Fibroblast of skin of left quadriceps (primary cell): ENCODE measurements at places on chromosomes 3 and 15.
A peak's percentile ranks its signal among the peaks of the same experiment; 100 is the strongest.

DNA sequence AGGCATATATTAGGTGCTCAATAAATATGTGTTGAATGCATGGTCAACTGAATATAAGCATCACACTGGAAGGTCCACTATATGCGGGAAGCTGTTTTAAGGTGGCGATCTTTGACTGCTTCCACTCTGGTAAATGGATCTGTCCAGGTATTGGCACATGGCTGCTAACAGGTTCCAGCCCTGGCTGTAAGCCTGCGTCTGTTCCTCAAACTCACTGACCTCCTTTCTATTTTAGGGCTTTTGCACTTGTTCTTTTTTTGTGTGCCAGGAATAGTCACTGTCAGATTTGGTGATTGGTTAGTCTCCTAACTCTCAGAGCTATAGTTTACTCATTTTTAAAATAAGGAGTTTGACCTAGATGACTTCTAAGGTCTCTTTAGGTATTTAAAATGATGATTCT, 46.2 kb downstream of the ADAMTSL3 start:
- DNase-seq = no peak

GRCh38 chr15:62109982-62110851, 43.4 kb downstream of the C2CD4A start:
- no peak for DNase-seq

DNA sequence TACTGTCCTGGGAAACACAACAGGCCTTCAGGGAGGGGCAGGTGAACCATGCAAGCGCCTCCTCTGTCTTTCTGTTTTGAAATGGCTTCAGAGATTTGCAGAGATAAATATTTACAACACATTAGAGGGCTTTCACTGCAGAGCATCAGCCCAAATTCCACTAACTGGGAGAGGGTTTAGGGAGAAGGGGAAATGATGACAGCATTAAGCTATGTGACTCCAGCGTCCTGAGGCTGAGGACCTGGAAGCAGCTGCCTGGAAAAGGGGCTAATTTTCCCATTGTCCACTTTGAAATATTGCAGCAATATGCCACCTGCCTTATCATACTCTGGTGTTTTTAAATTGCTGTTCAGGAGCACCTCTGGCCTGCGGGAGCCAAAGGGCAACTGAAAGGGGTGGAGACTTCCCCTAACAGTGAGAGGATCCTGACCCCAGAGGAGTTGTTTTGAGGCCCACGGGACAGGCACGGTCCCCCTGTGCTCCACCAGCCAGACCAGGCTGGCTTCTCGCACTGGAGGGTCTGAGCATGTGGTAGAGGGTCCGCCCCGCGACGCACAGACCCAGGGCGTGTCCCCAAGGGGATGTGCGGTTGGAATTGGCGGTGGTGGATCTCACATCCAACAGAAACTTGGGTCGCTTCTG, 110.6 kb downstream of the XXYLT1 start:
- DNase-seq = peak; percentile 34

DNA sequence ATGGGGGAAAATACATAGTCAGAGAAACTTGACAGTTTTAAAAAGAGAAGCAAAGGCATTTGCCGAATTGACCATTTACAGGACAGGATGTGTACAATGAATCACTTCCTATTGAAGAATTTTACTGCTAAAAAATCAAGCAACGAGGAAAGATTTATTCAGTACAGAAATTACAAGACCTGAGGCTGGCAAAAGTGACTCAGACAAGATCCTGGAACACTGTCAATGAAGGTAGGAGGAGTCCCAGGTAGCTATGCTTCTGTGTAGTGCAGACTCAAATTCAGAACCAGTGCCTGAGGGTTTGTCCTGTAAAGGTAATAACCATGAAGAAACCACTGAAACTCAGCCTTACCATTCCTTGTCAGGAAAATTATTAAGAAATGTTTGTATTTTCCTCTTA, 120.9 kb downstream of the ZMAT3 start:
- DNase-seq = no peak

- no peak for DNase-seq
Measured at GRCh38 chr3:80227216-80227615, 459.4 kb upstream of the ROBO1 start.

- DNase-seq = no peak
Measured at GRCh38 chr15:96171853-96172296, 158.6 kb upstream of the NR2F2 start.

- DNase-seq = no peak
Measured at GRCh38 chr3:184899953-184900595, 88.1 kb downstream of the VPS8 start.
